Osteocyte (in vitro differentiated cells): ENCODE measurements at places on chromosomes 1 and 21. TPM values are rescaled to one million over a fixed set of nuclear protein-coding genes. Genes with fewer than 3 reads are reported as not detected.

WDR64 gene
- total RNA-seq: not detected in 2 replicates

- no peak for DNase-seq
Measured at GRCh38 chr1:54096877-54097240, 43.5 kb downstream of the TCEANC2 start.

GRCh38 chr1:6989212-6990159, 204.2 kb downstream of the CAMTA1 start:
- DNase-seq: no peak

NBPF3 gene
- 30.4 and 31.0 TPM in 2 replicates for total RNA-seq

DNA sequence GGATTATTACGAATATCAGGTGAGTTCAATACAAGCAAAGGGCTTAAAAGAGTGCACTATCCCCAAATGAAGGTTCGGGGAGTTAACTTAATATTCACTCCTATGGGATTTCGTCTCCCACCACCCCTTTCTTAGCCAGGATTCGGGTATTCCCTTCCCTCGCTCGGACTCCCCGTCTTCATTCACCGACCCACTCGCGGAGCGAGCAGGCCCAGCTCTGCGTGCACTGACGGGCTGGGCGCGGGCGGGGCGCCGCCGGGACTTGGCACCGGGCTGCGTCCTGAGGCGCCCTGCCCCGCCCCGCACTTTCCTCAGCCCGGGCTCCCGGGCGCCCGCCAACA, 7.7 kb upstream of the MPZL1 start:
- peak; percentile 93 for DNase-seq

DNA sequence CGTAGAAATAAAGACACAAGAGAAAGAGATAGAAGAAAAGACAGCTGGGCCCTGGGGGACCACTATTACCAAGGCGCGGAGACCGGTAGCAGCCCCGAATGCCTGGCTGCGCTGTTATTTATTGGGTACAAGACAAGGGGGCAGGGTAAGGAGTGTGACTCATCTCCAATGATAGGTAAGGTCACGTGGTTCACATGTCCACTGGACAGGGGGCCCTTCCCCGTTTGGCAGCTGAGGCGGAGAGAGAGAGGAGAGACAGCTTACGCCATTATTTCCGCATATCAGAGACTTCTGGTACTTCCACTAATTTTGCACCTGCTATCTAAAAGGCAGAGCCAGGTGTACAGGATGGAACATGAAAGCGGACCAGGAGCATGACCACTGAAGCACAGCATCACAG, 4.1 kb upstream of the TPRG1L start:
- no peak for DNase-seq

GBP3 gene
- total RNA-seq: 16.2 and 18.3 TPM in 2 replicates

DNA sequence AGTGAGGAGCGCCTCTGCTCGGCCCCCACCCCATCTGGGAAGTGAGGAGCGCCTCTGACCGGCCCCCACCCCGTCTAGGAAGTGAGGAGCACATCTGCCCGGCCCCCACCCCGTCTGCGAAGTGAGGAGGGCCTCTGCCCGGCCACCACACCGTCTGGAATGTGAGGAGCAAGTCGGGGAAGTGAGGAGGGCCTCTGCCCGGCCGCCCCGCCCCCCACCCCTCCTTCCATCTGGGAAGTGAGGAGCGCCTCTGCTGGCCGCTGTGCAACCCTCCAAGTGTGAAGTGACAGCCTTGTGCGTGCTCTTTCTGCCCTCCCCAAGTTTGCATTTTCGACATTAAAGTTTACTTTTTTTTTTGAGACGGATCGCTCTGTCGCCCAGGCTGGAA, 5.1 kb upstream of the ZZZ3 start:
- DNase-seq: no peak
